Kidney epithelial cell (primary cell): ENCODE measurements at places on chromosomes 6 and 20. TPM values are rescaled to one million over a fixed set of nuclear protein-coding genes. Genes with fewer than 3 reads are reported as not detected.
A peak's percentile ranks its signal among the peaks of the same experiment; 100 is the strongest.

GLP1R gene
- total RNA-seq, result 0.17 TPM in 1 of 2 replicates, not detected in the other

HLA-DRA gene
- 0.38 and 0.62 TPM in 2 replicates for total RNA-seq

PPP1R14C gene
- total RNA-seq, result 37.0 and 45.5 TPM in 2 replicates

SSTR4 gene
- total RNA-seq, result not detected in 2 replicates

LATS1 gene
- 20.5 and 23.2 TPM in 2 replicates for total RNA-seq

PLEKHG1 gene
- total RNA-seq, result 27.8 and 52.9 TPM in 2 replicates

TGM3 gene
- not detected in 2 replicates for total RNA-seq

ASIP gene
- not detected in 2 replicates for total RNA-seq

ARFGEF2 gene
- total RNA-seq, result 34.0 and 38.9 TPM in 2 replicates

DNA sequence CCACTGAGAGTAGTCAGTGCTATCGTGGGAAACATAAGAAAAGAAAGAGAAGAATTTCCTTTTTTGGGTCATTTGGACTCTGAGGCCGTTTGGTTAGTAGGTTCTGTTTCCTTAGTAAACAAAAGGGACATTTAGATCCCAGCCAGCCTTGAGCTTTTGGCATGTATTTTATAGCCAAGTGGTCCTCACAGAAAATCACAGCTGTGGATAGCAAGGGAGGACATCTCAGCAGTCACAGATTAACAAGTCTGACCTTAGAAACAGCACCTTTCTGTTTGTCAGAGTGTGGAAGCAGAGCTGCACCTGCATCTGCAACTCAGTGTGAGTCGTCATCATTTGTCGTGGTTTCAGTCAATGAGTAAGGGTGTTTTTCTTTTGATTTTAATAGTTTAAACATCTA lies 40.5 kb downstream of the FAM120B start:
- DNase-seq, result peak; percentile 4

DNA sequence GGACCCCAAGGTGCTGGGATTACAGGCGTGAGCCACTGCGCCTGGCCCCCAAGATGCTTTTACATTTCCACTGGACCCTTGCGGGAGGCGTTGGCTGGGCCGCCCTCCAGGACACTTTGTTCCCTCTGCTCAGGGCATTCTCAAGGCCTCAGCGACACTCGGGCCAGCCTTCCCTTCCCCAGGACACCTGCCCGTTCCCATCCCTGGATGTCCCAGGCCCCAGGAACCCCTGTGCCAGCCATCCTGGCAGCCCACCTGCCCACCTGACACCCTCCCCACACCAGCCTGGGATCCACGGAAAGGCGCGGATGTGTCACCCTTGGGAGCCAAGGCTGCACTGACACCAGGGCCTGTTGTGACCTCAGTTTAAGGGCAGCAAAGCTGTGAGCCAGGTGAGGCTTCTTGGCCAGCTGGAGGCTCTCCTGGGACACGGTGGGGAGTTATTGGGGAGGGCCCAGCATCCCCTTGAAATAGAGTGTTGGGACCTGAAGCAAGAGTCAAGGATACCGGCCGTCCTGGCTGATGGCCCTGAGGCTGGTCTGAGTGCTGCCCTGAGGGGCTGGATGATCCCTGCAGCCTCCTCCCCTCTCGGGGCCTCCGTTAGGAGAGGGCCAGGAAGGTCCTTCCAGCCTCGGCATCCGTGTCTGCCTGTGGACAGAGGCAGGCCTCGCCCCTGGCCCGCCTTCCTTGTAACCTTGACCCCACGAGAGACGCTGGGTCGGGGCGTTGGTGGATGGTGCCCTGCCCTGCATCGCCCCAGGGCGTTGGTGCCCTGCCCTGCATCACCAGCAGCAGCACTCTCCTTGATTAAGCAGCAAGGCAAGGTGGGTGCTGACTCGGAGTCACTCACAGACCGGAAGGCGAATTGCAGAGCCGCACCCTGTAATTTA lies 84.2 kb upstream of the BHLHE23 start:
- no peak for DNase-seq

DNA sequence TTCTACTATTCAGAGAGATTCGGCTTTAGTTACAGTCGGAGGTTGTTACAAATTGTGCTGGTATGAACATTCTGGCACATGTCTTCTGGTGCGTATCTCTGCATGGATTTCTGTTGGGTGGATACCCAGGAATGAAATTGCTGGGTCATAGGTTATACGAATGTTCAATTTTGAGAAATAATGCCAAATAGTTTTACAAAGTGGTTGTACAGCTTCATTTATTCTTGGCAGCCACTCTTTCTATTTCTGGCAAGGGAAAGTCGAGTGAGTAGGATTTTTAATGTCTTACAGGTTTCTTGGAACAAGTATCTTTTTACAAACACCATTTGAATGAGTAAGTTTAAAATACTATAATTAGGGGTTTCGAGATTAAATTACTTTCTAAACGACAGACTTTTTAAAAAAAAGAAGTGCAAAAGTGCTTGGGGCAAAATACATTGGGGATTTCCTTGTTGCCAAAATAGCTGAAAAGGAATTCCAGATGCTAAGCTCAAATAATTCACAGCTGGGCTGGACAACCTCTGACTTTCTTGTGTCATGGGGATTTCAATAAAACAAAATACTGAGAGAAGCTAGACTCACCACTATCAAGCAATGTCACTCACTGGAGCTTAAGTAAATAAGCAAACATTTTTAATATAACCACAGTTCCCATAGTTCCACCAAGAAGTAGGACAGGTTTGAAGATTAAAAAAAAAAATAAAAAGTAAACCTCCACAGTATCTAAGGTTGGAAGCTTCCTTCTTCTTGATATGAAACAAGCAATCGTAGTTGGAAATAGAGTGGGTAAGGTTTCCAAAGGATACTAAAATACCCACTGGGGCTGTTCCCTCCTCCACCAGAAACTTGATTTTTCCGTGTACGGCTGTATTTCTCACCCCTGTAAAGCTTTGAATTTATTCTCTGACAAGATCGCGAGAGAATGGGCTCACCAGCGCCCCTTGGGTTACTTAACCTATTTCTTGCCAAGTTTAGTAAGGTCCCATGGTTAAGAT lies 21.6 kb upstream of the GFOD1 start:
- DNase-seq, result no peak

GRCh38 chr20:25011831-25012241 lies 19.3 kb upstream of the APMAP start:
- DNase-seq, result no peak

DNA sequence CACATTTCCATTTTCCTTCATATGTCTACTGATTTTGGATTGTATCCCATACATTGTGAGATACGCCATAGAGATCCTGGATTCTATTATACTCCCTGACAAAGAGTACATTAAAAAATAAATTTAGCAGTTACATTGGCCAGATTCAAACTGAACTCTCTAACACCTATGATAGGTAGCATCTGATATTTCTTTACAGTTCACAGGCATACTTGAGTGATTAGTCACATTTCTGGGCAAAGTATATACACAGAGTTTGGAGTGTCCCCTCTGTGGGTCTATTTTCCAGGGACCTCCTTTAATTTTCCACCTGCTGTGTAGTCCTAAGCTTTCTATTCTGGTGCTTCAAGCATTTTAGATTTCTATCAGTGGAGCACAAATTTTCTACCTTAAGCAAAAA lies 96.4 kb downstream of the TBC1D32 start:
- DNase-seq, result no peak

- DNase-seq, result no peak
Measured at GRCh38 chr6:72720464-72720863, 98.6 kb downstream of the KCNQ5 start.

- DNase-seq, result peak; percentile 71
Measured at GRCh38 chr6:29845405-29846006, 17.9 kb downstream of the HLA-G start.

- DNase-seq, result no peak
Measured at GRCh38 chr6:148107911-148108310, 234.7 kb upstream of the SASH1 start.

DNA sequence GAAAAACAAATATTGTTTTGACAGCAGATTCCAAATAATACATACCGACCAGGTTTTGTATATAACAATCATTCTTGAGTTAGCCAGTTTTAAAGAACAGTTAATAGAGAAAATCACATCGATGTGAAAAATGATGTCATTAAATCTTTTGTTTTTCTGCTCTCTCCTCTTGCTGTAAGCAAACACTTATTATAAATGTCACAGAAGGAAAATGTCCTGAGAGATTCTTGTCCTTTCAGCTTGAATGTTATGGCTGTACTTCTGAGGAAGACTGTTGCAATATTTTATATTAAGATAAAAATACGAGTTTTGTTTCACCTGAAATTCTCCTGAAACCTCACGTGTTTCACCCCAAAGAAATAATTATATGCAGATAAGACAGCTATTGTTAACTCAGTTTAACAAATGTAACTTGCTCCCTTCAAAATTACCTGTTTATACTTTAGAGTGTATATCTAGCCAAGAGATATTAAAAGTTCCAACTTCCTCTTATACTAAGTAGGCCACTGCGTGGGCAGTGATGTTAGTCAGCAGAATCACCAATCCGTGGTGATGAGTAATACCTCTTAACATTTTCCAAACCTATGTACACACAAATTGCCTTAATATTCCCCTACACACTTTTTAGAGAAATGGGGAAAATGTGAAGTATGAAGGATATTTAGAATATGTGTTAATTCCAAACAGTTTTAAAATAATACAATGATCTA lies 1111.4 kb upstream of the CITED2 start:
- DNase-seq, result peak; percentile 91

GRCh38 chr6:15409301-15410125 lies 163.6 kb downstream of the JARID2 start:
- no peak for DNase-seq

GRCh38 chr20:24956001-24956841 lies 7.2 kb downstream of the CST7 start:
- no peak for DNase-seq

DNA sequence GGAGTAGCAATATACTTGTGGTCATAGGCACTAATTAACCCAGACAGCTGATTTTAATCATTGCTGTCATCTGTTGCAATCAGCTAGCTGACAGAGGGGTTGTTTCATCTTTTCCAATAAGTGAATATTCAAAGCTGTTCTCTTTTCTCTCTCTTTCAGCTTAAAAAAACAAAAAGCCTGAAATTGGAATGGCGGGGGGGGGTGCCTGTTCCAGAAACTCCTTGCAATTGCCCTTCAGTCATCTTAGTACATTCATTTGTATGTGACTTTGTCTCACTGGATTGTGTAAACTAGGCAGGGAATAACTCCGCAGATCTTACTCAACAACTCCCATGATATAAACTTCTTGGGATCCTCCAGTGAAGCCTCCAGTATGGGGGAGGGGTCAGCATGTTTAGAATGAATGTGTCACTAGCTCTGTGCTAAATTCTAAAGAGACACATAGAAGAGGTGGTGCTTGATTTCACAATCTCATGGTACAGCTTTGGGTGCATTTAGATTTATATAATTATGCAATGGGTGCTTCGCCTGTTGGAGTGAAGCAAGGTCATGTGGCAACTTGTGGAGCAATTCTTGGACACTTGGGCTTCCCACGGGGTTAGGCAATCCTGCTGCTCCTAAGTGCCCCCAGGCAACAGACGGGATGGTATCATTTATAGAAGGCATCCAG lies 40.1 kb downstream of the SLC24A3 start:
- DNase-seq, result no peak

DNA sequence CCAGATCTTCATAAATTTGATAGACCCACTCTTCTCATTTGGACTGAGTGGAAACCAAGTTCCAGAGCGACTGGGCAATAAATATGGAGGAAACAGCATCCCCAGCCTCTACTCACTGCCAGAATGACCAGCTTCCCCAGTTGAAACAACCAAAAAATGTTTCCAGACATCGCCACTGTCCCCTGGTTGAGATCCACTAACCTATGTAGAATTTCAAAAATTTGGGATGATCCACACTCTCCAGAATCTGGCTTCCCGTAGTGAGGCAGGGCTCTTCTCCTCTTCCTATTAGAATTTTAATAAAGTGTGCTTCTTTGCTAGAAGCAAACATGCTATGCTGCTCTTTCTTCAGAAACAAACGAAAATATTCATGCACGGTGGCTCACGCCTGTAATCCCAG lies 287.0 kb upstream of the SUPT3H start:
- DNase-seq, result no peak

DNA sequence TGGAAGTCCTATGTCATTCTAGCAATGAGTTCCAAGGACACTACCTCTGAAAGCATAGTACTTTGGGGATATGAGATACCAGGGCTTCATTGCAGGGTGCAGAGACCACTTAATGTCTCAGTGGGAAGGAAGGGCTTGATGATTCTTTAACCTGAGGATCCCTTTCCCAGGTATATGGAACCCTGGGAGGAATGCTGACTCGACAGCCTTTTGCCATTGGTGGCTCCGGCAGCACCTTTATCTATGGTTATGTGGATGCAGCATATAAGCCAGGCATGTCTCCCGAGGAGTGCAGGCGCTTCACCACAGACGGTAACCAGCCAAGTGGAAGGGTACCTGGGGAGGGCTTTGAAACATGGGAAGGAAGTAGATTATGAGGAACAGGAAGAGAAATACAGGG lies 4.2 kb downstream of the PSMB9 start:
- DNase-seq, result no peak

DNA sequence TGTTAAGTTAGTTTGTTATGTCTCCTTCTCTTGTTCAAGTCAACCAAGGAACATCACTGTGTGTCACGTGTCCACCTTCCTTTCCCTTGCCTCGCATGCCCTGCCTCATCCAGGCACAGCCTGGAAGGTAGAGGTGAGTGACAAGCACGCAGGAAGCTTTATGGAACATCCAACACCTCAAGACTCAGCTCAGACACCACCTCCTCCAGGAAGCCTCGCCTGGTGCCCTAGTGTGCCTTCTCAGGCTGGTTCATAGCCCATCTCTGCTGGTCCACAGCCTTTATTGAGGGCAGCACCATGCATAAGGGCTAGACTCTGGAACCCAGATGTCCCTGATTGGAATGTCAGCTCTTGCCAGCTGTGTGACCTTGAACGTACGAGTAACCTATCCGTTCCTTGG lies 224.3 kb downstream of the ANKRD60 start:
- no peak for DNase-seq

DNA sequence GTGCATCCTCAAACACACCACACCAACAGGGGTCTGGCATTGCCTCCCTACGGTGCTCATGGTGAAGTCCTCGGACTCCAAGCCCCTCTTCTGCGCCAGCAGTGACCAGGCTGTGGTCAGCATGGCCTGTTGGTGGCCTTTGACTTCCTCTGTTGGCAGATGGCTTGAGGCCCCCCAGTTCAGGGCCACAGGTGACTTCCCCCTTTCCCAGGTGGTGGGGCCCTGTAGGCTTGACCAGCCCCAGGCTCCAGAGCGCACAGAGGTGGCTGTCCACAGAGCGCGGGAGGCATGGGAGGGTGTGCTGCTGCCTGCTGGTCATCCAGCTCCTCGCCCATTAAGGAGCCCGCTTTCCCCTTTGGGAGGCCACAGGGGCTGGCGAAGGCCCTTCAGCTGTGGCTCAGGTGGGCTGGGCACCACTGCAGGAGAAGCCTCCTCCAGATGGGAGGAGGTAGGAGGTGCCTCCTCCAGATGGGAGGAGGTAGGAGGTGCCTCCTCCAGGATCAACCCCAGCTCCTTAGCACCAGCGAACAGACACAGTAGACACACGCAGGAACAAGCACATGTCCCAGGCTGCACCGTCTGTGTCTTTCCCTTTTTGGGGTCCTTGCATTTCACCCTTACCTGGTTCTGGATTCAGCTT lies 52.1 kb upstream of the BHLHE23 start:
- DNase-seq, result no peak
